ENCODE measurements at places on chromosomes 4 and X.

DNA sequence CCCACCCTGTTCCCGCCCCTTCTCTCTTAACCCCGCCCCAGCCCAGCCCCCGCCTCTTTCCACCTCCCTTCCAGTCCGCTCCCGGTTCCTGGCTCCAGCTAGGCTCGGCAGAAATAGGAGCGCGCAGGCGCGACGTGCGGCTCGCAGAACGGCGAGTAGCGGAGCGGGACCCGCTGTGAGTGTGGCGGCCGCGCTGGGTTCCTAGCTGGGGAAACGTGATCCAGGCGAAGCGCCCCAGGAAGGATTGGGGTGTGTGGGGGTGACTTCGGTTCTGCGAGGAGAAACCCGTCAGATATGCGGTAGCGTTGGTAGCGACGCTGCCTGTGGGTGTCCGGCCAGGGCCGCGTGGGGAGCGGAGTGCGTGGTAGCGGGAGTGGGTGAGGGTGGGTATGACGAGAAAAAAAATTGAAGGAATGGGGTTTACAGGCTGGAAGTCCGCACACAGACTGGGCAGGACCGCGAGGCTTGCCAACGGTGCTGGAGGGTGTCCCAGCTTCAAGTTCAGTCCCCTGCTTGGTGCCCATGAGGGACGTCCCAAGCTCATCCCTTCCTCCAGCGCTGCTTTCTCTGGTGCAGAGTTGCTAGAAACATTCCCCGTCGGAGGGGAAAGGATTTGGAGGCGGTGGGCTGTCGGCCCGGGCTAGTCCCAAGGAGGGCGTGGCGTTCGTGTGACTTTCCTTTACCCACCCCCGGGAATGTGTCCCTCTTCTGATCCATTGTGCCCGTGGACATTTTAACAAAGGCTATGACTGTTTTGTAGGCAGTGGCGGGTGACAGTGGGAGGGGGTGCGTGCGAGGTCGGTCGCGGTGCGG, at the start of gene PRRG1:
TSS of gene PRRG1 (plus strand) at position 144 of the 813 bp plus-strand sequence. CDS start 56,886 bp downstream, outside the sequence.
- DNase-seq = peak; percentile 83

DNA sequence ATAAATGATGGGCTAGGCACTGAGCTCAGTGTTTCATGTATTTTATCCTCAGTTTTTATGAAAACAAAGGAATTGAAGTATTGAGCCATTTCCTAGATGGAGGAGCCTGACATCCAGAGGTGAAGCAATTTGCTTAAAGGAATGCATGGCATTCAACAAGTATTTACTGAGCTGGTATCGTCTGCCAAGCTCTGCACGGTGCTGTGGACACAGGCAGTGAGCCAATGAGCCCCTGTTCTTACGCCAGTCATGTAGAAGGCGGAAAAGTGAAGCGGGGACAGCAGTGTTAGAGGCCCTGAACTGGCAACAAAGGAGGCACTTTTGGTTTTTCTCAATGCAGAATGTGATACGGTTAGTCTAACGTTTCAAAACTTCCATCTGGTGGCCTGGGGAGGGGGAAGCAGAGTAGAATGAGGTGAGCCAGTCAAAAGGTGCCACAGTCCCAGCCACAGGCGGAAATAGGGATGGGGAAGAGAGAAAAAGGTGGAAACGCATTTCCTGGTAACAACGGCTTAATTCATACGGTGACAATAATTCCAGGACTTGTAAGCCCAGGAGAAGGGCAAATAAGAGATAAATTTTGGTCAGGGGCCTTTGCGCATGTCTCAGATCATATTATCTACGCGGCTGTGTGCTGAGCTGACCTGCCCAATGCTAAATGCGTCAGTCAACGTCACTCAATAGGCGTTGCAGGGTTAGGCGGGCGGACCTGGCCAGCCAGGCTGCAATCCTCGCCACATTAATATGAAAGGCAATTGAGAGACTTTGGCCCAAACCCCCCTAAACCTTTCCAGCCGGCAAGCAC, 133.9 kb downstream of the AFAP1 start:
- peak; percentile 94 for DNase-seq

DNA sequence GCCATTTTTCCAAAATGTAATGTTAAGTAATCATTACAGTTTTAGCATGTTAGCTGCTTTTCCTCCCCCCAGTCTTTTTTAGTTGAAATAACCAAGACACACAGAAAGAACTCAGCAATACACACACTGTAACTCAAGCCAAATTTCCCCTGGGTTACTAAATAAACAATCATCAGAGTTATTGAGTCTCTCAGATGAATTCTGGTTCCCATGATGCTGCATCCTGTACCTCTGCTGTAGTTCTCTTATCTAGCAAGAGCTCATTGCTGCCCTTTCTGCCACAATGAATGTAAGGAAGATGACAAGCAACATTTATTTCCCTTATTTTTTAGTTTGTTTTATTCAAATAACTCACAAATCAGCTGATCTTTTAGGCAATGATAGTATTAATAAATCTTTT, 185.1 kb downstream of the ARHGAP6 start:
- peak; percentile 33 for DNase-seq

- no peak for DNase-seq
Measured at GRCh38 chrX:22276781-22277180, 4.1 kb downstream of the CBLL2 start.

DNA sequence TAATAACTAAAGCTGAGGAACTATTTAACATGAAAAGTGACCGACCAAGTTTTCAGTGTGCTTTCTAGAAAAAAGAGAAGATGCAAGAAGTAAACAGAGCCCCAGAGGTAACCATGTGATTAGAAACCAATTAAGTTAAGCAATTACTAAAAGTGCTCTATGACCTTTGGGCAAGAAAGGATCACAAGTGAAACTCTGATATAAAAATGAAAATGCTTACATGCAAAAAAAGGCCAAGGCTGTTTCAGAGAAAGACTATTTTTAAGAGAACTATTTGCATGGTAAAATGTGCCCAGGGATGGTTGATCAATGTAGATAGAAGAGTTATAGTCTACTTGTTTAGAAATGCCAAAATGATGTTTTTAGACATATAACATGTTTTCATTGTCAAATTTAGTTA, 22.0 kb downstream of the KLHL15 start:
- no peak for DNase-seq

- DNase-seq = peak; percentile 77
Measured at GRCh38 chr4:151227731-151228130, 49.2 kb upstream of the PRSS48 start.

DNA sequence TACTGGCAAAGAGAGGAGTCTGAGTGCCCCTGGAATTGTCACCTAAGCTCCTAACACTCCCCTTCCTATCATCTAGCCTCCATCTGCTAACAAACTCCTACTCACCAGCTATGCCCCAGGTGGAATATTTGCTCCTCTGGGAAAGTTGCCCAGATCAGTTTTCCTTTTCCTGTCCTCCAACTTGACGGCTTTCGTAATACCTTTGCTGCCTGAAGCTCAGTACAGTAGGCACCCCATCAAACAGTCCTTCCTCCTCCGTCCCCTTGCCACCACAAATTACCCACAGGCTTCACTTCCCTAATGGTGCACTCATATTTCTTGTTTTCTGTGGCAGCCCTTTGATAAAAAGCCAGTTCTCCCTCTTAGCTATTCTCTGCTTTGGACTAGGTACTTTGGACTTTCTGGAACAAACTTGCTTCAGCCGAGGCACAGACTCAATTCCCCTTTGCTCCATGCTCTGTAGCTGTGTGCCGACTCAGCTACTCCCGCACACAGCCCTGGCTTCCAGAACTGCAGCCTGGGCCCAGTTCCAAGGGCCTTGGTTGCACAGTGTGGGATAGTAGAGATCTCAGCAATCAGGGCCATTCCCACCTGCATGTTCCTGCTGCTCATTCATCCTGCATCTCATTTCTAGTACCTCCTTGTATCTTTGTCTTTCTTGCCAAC, 605.1 kb downstream of the BCOR start:
- DNase-seq = no peak

GRCh38 chr4:108126806-108127205, 41.9 kb downstream of the LEF1 start:
- peak; percentile 76 for DNase-seq

DNA sequence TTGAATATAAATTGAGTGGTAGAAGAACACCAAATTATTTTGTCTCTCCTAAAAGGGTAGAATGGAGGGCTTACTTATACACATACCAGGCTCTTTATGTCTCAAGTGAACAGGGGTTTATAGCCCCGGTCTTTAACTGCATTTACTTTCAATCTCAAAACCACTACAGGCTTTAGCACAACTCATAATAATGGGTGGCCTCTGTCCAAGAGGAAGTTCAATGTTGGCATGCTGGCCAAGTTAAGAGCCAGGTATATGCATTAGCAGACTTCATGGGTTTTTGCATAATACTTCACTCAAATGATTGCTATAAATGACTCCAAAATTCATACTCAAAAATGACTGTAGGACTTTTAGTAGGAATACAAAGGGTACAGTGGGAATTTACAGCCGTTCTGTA, 118.5 kb upstream of the OTUD4 start:
- no peak for DNase-seq

DNA sequence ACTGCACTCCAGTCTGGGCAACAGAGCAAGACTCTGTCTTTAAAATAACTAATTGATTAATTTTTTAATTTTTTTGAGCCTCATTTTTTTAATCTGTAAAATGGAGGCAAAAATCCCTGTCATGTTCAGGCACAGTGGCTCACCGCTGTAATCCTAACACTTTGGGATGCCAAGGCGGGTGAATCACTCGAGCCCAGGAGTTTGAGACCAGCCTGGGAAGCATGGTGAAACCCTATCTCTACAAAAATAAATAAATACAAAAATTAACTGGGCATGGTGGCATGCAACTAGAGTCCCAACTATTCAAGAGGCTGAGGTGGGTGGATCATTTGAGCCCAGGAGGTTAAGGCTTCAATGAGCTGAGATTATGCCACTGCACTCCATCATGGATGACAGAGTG, 15.4 kb downstream of the AMTN start:
- DNase-seq = no peak

GRCh38 chr4:126047114-126047513, 732.4 kb downstream of the FAT4 start:
- no peak for DNase-seq

DNA sequence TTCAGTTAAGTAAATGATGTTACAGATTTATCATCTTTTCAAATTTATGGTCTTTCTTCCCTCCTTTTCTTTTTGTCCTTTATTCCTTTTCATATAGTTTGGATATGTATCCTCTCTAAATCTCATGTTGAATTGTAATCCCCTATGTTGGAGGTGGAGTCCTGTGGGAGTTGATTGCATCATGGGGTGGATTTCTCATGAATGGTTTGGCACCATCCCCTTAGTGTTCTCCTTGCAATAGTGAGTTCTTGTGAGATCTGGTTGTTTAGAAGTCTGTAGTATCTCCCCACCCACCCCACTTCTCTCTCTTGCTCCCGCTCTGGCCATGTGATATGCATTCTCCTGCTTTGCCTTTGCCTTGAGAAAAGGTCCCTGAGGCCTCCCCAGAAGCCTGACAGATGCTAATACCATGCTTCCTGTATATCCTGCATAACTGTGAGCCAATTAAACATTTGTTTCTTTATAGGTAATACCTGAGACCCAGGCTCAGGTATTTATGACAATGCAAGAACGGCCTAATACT, 236.7 kb downstream of the PRDM5 start:
- peak; percentile 34 for DNase-seq

DNA sequence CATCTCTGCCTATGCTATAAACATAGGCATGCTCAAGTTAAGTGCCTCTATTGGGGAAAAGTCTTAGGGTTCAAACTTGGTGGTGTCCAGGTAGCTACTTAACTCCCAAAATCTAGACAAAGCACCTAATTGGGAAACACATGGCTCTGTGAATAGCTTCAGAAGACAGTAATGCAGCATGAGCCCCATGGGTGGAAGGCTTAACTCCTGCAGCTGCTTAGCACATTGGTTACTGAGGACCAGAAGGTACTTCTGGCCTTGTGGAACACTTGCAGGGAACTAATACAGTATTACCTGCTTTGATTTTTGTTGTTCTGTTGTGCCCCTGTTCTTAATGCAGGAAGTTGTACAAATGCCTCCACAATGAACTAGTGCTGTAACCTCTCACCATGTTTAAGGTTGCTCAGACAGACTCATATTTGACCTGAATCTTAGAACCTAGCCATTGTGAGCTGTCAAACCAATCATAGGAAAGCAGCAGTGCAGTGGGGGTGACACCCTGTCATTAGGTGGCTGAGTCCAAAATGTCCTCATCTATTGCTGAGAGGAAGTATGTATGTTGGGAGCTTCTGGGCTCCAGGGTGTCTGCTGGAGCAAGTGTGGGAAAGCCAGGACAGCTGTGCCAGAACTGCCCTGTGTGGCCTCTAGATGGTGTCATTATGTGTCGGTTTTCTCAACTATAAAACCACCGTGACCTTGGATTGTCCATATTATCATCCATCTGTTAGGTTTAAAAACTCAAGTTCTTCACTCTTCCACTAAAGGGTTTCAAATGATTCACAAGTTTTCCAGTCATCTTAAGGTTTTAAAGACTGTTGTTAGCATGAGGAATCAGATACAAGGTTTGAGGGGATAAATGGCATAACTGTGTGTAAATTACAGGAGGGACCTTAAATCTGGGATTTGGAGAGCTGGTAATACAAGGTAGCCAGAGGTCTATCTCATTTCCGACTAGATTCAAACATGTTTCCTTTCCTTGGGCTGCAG, 69.9 kb upstream of the WDR1 start:
- DNase-seq = no peak

- DNase-seq = peak; percentile 39
Measured at GRCh38 chr4:53014881-53015280, 152.8 kb downstream of the RASL11B start.

- no peak for DNase-seq
Measured at GRCh38 chr4:152588869-152589268, 53.0 kb upstream of the FBXW7 start.

DNA sequence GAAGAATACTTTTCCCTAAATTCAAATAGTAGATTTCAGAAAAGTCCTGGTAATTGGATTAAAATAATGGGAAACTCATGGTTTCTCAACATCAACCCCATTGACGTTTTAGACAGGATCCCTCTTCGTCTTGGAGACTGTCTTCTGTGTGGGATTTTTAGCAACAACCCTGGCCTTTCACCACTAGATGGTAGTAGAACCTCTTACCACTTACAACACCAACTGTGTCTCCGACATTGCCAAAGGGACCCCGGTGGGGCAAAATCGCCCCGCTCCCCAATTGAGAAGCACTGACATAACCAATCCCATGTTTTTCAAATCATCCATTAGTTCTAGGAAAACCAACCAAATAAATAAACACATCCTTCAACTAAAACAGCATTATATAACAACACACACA, 16.9 kb upstream of the ANOS1 start:
- peak; percentile 31 for DNase-seq

- peak; percentile 77 for DNase-seq
Measured at GRCh38 chr4:76301068-76301774, 5.3 kb upstream of the STBD1 start.

DNA sequence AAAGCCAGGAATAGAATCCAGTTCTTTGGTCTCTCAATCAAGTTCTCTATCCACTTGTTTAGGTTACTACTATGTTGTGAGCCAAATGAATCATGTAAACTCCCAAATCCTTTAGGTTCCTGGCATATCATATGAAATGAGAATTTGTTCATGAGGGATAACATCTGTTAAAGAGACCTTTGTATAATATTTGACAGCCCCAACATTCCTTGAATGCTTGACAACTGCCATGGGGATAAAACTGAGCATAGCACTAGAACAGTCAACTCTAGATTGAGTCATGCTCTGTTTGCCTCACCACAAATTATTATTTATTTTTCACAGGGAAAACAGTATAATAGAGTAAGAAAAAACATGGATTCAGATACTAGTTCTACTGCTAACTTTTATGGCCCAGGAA, 93.3 kb downstream of the NAA11 start:
- peak; percentile 69 for DNase-seq

GRCh38 chrX:7759830-7760229, 83.1 kb upstream of the VCX start:
- DNase-seq = no peak
